AG08396 (cell line): ENCODE measurements at places on chromosomes 4 and X.

GRCh38 chrX:120463241-120463640 is 5.9 kb downstream of the LAMP2 start:
- DNase-seq = no peak

DNA sequence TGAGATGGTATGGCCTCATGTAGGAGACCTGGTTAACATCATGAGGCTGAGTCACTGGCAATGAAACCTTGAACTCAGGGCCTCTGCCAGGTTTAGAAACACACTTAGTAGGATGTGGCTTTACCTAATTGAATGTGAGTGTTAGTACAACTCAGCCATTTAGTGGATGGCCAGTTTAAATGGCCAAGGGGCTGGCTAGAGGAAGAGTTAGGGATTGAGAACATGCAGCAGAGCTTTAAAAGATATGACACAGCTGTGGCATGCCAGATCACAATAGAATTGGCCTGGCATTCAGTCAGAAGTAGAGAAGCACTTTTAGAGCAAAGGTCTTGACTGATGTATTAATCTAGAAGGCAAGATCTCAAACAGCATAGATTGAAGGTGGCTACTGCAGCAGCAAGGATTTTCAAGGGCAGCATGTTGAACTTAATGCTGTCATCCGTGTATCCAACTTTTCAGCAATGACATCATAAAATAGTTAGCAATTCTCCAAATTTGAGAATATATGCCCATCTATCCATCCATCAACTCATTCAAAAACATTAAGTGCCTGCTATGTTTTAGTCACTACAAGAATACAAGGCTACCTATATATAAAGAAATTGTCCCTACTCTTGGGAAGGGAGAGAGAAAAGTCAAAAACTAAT is 170.4 kb downstream of the FRAS1 start:
- no peak for DNase-seq

- no peak for DNase-seq
These were observed 78.8 kb downstream of the EVC2 start for GRCh38 chr4:5629542-5629941.

GRCh38 chr4:40238700-40239548 is 42.1 kb downstream of the RHOH start:
- no peak for DNase-seq

DNA sequence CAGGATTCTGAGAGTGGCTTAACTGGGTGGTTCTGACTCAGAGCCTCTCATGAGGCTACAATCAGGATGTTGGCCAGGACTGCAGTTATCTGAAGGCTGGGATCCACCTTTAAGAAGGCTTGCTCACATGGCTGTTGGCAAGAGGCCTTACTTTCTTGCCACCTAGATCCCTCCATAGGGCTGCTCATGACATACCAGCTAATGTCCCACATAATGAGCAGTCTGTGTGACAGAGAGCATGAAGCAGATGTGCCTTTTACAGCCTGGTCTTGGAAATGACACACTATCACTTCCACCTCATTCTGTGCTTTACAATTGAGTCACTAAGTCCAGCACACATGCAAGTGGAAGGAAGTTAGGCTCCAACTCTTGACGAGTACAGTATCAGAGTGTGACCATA is 4.3 kb upstream of the RBM3 start:
- no peak for DNase-seq

GRCh38 chr4:52657292-52657617 is 1.8 kb downstream of the USP46 start:
- no peak for DNase-seq

- no peak for DNase-seq
These were observed 339.0 kb upstream of the DDX53 start for GRCh38 chrX:22660756-22661155.

DNA sequence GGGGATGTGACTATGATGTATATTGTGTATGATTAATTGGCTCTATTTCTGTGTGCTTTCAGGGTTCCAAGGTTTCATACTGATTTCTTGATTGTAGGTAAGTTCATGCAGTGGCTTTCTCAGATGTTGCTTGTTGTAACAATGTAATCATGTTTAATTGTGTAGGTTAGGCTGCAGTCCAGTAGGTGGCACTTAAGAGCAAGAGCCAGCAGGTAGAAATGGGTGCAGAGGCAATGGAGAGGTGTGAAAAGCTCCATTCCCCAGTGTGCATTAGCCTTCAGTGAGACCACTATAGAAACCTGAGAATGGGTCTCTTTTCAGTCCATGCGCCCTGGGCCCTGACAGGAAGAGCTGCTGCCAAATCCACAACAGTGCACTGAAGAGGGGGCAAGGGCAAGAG is 28.2 kb downstream of the DCAF12L2 start:
- DNase-seq = no peak

- peak; percentile 7 for DNase-seq
These were observed 76.1 kb downstream of the AMMECR1 start for GRCh38 chrX:110241816-110242215.

- no peak for DNase-seq
These were observed 74.1 kb upstream of the BMP3 start for GRCh38 chr4:80956421-80956820.
